ENCODE measurements at places on chromosomes 12 and 14.

- no peaks in the 10 kb centered on the region for H3K27me3 ChIP-seq
- no peak overlapping the region for H3K4me3 ChIP-seq
Measured at GRCh38 chr14:34867199-34867598, 8.0 kb downstream of the BAZ1A start.

- peaks cover 8% of the 10 kb centered on the region for H3K4me1 ChIP-seq
- no peak overlapping the region for H3K27ac ChIP-seq
- DNase-seq, result no peak
- H3K27me3 ChIP-seq, result no peaks in the 10 kb centered on the region
- H3K36me3 ChIP-seq, result no peaks in the 10 kb centered on the region
Measured at GRCh38 chr12:93954166-93955112, 193.9 kb upstream of the PLXNC1 start.

DNA sequence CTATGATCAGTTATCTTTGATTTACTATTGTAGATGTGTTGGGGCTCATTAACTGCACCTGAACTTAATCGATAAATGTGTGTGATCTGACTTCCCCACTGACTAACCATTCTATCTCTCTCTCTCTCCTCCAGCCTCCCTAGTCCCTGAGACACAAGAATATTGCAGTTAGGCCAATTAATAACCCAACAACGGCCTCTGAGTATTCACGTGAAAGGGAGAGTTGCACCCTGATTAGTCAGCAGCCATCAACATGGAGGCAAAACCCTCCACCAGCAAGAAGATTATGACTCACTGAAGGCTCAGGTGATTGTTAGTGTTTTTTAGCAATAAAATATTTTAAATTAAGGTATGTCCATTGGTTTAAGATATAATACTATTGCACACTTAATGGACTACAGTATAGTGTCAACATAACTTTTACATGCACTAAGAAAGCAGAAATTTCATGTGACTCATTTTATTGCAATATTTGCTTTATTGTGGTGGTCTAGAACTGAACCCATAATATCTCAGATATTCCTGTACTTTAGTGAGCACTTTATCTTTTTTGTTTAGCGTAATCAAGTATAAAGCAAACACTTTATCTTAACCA is 77.1 kb upstream of the PTGDR start:
- no peak overlapping the region for H3K4me3 ChIP-seq
- no peaks in the 10 kb centered on the region for H3K36me3 ChIP-seq
- no peak overlapping the region for H3K27ac ChIP-seq
- H3K4me1 ChIP-seq, result peaks cover 12% of the 10 kb centered on the region

GRCh38 chr14:39229222-39229543 is 4.5 kb upstream of the MIA2 start:
- no peaks in the 10 kb centered on the region for H3K27me3 ChIP-seq
- no peaks in the 10 kb centered on the region for H3K36me3 ChIP-seq
- peaks cover 38% of the 10 kb centered on the region for H3K4me1 ChIP-seq
- H3K27ac ChIP-seq, result peak overlapping the region; percentile 90
- H3K4me3 ChIP-seq, result no peak overlapping the region
